GM04504 (cell line): ENCODE measurements at places on chromosomes 5 and 9.

- DNase-seq: no peak
Observed at GRCh38 chr5:34687269-34688011, 31.3 kb downstream of the RAI14 start.

DNA sequence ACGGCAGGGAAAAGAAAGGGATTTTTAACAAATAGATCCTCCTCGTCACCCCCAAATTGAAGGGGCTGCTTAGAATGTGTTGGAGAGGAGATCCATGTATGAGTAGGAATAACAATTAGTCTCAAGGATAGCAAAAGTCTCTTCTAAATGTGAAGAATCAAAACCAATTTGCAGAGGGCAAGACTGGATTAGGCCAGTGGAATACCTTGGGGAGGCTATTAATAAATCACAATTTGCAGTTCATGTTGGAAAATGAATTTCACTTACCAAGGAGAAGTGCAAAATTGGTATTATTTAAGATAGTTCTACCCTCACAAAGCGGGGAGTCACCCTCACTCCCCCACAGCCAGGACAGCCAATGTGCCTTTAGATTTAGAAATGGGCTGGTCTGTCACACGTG lies 299.8 kb upstream of the SLC30A5 start:
- DNase-seq: no peak

GRCh38 chr5:129172580-129172979 lies 78.0 kb downstream of the ISOC1 start:
- no peak for DNase-seq

- DNase-seq: no peak
Observed at GRCh38 chr9:18452276-18452675, 21.7 kb upstream of the ADAMTSL1 start.
